ENCODE measurements at places on chromosomes 13 and 19.

GRCh38 chr19:39778763-39779162 is at the start of gene LEUTX:
TSS of gene LEUTX (plus strand) at chr19:39778854. CDS start at chr19:39778921, 67 bp downstream.
- no peak for DNase-seq

DNA sequence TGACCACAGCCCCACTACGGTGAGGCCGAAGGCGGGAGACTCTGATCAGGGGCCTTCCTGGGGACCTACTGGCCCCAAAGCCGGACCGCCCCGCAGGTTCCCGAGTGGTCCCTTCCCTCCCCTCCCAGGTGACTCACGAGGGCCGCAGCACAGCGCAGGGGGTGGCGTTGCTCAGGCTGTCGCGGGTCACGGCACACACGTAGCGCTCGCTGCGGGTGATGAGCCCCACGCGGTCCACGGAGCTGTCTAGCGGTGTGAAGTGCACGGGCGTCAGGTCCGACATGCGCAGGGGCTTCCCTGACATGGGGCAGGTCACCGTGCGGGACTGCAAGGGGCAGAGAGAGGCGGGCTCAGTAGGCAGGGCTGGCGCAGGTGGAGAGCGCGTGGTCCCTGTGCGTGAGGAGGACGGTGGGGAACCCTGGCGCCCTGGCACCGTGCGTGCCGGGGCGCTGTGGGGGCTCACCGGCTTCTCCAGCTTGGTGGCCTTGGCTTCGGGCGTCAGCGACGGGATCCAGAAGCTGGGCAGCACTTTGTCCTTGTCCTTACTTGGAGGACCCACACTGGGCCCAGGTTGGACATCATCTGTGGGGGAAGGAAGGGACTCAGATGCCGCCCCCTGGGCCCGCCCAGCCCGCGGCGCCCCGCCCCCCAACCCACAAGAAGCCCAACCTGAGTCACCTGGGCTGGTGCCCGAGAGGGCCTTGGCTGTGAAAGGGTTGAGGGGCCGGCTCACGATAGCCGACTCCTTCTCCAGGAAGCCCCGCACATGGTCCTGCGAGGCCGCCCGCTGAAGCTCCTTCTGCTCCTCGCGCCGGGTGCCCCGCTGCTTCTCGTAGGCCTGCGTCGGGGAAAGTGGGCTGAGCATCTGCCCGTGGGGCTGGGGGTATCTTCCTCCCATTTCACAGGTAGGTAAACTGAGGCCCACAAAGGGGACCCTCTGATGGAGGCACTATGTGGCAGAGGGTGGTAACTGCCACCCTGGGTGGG is 23.7 kb downstream of the NOSIP start:
- DNase-seq, result no peak

DNA sequence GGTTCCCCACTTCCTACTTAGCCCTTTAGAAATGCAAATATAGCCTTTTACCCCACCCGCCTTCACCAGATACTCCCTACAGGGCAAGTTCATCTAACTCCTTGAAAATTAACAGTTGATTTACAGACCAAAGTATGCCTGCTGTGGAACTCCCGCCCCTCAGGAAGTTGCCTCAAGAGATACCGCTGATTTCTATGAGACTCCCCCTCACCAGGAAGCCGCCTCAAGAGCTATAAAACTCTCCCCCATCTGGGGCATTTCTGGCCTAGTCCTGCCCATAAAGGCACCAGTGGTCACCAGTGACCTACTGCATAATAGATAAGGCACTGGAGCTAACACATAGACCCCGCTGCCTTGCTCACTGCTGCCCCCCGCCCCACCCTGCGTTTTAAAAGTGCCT is 201.7 kb upstream of the UBL3 start:
- DNase-seq, result no peak

DNA sequence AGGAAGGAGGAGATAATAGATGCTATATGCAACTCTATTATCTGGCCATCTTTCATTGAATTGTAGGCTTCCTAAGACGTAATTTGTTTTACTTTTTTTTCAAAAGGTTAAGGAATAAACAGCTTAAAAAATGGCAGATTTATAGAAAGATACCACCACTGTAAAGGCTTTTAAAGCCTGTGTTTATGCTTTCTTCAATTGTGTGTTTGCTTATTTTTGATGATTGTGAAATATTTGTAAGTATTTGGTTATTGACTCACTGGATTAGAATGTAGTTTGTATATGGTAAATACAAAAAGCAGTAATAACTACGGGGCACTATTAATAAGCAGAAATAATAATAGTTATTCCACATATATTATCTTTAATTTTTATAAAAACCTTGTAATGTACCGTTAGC is 437.9 kb downstream of the KLF5 start:
- no peak for DNase-seq

- peak; percentile 33 for DNase-seq
These were observed at the start of gene DKKL1 for GRCh38 chr19:49363268-49364082. TSS of gene DKKL1 (plus strand) at chr19:49363877. CDS start at chr19:49363999, 122 bp downstream.

- DNase-seq, result no peak
These were observed 2.2 kb upstream of the AP2S1 start for GRCh38 chr19:46852830-46853229.

DNA sequence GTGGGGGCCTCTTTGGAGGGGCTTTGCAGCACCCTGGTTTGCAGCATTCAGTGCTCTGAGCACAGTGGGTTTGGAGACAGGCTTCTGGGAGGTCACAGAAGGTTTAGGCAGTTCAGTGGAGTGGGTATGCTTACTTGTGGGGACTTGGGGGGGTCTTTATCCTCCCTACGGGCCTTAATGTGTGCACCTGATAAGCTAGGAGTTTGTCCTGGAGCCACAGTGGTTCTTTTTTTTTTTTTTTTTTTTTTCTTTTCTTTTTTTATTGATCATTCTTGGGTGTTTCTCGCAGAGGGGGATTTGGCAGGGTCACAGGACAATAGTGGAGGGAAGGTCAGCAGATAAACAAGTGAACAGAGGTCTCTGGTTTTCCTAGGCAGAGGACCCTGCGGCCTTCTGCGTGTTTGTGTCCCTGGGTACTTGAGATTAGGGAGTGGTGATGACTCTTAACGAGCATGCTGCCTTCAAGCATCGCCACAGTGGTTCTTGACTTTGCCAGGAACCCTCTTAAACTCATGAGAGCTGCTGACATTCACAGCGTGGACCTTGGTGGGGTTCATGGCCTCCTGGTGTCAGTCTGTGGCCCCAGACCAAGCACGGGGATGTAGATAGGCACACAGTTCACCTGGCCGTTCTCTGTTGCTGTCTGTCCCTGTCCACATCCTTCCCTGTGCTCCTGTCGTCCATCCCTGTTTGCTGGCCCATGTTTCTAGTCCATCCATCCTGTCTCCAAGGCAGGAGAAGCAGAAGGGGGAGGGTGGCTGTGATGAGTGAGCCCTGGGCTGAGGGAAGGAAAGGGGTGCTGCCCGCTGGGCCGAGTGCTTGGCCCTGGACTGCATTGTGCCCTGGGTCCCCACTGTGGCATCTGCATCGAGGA is 2.7 kb downstream of the EGLN2 start:
- DNase-seq, result no peak

DNA sequence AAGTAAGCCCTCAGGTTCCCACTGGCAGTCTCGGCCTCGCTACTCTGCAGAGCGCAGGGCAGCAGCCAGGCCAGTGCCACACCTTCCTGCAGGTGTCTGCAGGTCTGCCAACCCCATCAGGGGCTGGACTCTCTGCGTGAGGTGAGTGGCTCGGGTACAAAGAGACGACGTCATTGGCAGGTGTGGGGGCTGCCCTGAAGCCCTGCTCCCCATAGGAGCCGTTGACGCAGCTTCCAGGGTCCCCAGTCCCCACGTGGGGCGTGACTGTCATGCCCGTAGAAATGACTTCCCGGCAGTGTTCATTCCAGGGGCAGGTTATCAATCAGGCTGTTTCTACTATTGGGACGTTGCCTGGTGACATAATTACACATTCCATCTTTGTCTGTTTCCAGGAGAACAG is 15.3 kb upstream of the GJB6 start:
- no peak for DNase-seq

GRCh38 chr19:48489608-48490216 is 20.5 kb downstream of the CYTH2 start:
- DNase-seq, result peak; percentile 59

- no peak for DNase-seq
These were observed 134.7 kb downstream of the POU4F1 start for GRCh38 chr13:78468621-78469020.

- DNase-seq, result no peak
These were observed 1736.2 kb downstream of the SLITRK5 start for GRCh38 chr13:89407357-89407756.

DNA sequence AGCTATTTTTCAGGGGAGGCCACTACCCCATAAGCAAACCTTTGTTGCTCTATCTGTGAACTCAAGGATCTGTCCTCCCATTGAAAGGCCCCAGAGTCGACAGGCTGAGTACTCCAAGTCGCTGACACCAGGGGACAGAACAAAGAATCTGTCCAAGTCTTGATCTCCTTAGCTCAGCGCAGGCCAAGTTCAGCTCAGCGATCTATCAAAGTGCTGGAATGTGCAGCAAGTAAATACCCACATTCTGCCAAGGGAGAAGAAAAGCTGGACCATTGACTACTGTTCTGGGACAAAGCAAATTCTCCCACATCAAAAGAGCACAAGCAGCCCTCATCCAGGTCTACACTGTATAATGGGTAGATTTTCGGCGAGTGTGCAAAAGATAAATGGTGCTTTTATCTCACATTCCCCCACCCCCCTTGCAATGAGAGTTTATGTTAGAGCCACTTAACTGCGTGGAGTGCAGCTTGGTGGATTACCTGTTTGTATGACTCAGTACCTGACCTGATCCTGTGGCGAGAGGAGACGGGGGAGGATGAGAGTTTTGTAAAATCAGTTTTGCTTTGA is 391.7 kb upstream of the SGCG start:
- DNase-seq, result no peak

- no peak for DNase-seq
These were observed 1320.2 kb upstream of the PCDH9 start for GRCh38 chr13:68550330-68550729.

GRCh38 chr19:3890591-3890990 is 10.1 kb downstream of the ATCAY start:
- no peak for DNase-seq

- DNase-seq, result no peak
These were observed 29.3 kb downstream of the ZNF566 start for GRCh38 chr19:36460046-36460445.

DNA sequence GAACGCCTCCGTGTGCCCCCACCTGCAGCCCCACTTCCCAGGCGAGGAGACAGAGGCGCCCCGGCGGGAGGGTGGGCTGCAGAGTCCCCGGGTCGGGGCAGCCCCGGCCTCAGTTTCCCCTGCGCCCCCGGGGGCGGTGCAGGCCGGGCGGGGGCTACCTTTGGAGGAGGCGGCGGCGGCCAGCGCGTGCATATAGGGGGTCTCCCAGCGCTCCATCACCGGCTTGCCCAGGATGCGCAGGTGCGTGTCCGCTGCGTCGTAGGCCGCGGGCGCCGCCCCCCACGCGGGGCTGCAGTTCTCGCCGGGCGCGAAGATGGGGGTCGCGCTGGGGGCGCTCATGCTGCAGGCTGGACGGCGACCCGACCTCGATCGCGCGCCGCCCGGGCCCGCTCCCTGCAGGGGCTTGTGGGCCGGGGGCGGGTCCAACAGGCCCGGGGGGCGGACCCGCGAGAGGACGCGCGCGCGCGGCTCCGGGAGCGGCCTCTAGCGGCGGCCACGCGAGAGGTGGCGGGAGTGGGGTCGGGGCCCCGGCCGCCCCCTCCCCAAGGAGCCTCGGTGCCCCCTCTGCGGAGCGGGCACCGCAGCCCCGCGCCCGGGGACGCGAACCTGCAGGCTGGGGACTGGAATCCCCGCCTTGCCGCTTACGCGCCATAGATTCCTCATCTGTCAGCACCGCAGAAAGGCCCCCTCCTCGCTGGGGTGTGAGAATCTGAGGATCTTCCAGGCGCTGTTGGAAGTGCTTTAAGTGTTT is at the start of gene GAMT:
Gene GAMT (minus strand): TSS at position 405 of the 751 bp plus-strand sequence. CDS start 66 bp downstream, at position 339.
- no peak for DNase-seq

DNA sequence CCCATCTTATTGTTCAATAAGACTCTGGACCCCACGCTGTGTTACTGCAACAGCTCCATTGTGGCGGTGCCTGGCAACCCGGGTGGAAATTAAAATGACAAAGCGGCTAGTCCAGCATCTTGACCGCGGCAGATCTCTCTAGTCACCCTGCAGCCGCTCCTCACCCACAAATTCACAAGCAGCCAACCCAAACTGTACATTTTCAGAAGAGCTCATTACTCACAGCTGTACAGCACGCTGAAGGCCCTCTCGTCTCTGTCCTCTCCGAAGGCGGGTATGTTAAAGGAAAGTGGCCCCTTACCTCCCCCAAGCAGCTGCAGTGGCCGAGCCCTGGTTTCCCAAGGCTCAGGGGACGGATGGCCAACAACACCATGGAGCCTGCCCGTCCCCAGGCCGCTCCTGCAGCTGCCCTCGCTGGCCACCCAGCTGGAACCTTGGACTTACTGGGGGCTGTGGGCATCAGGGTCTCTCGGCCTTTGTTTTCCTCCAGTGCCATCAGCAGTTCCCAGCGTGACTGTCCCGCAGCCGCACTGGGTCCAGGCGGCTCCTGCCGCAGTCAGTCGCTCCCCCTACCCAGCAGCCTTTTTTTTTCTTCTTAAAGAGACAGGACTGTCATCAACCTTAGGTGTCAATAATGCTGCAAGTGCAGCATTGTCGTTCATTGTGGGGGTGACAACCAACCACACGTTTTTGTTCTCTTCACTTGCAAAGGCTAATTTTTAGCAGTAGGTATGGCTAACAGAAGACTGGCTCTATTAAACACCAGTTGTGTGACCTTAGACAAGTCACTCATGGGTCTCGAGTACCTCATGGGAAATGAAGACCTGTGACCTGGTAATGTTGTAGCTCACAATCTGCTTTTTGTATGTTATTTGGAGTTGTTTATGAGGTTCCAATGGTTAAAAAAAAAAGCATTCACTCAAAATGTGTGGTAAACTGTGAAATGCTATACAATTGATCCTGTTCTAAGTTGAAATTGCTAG is at the start of gene SACS:
Gene SACS (minus strand): TSS at position 532 of the 983 bp plus-strand sequence. CDS start 22,463 bp downstream, outside the sequence.
- DNase-seq, result no peak

DNA sequence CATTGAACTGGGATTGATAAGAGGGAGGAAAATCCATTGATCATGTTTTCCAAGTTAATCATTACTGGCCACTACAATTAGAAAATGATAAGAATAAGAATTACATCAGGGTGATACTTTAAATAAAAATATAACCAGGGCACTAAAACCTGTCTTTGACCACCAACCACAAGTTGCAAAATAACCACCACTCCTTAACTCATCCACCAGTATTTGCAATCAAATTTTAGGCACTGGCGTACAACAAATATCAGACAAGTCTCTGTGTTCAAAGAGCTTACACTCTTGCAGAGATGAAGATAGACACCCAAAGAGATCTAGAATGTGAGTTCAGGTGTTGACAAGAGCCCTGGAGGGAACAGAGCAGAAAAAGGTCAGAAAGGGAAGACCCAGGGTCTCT is 514 bp downstream of the CEACAM3 start:
- DNase-seq, result no peak

- no peak for DNase-seq
These were observed 9.5 kb downstream of the PPP1R37 start for GRCh38 chr19:45102481-45102880.

GRCh38 chr13:102190930-102191329 is 210.9 kb downstream of the FGF14 start:
- no peak for DNase-seq

DNA sequence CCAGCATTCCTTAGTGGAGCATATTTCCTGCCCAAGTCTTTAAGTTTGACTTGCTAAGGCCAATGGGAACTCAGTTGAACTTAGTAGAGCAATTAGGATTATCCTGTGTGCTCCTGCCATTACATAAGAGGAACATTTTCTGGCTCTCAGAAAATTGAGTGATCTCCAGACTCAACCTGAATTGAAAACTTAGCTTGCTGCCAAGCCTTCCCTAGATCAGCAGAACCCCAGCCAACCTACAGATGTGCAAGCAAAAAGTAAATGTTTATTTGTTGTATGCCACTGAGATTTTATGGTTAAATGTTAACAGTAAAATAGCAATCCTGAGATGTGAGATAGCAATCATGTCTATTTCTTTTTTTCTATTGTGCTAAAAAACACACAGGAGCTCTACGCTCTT is 350.9 kb downstream of the OLFM4 start:
- DNase-seq, result no peak
